ENCODE measurements at places on chromosomes 12 and 14.

GRCh38 chr14:69580009-69580577 lies 5.4 kb upstream of the CCDC177 start:
- no peak for DNase-seq

- no peak for DNase-seq
Observed at GRCh38 chr14:63933110-63933509, 80.3 kb downstream of the SYNE2 start.

- no peak for DNase-seq
Observed at GRCh38 chr12:104175726-104176247, 37.8 kb upstream of the NFYB start.

DNA sequence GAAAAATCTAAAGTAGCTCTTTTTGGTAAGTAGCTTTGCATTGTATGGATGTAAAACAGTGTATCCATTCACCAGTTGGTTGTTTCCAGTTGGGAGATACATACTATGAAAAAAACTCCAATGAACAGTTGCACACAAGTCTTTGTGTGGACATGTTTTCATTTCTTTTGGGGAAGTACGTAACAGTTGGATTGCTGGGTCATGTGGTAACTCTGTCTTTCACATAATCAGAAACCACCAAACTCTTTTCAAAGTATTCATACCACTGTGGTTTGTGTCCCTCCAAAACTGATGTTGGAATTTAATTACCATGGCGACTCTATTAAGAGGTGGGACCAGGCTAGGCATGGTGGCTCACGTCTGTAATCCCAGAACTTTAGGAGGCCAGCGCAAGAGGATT lies 58.9 kb upstream of the RESF1 start:
- DNase-seq, result no peak

- DNase-seq, result no peak
Observed at GRCh38 chr12:2768224-2768961, 26.4 kb upstream of the FKBP4 start.
